ENCODE measurements at places on chromosomes 16 and 17. TPM values are rescaled to one million over a fixed set of nuclear protein-coding genes. Genes with fewer than 3 reads are reported as not detected.

DNA sequence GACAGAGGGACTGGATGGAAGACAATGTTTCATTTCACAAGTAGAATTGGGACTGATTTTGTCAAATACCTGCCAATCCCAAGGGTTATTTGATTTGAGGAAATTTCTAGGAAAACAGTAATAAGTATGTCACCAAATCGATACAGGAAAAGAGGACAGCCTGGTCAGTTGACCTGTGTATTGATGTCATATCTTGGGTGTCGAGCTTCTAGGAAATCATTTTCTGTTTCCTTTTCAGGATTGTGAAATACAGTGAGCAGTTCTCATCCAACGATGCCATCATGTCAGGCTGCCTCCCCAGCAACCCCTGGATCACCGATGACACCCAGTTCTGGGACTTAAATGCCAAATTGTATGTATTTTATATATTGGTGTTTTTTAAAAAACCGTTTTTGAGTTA lies 56.1 kb downstream of the RGS9 start:
- no peak for DNase-seq

Gene GP1BA
- 2.3 TPM for total RNA-seq

DNA sequence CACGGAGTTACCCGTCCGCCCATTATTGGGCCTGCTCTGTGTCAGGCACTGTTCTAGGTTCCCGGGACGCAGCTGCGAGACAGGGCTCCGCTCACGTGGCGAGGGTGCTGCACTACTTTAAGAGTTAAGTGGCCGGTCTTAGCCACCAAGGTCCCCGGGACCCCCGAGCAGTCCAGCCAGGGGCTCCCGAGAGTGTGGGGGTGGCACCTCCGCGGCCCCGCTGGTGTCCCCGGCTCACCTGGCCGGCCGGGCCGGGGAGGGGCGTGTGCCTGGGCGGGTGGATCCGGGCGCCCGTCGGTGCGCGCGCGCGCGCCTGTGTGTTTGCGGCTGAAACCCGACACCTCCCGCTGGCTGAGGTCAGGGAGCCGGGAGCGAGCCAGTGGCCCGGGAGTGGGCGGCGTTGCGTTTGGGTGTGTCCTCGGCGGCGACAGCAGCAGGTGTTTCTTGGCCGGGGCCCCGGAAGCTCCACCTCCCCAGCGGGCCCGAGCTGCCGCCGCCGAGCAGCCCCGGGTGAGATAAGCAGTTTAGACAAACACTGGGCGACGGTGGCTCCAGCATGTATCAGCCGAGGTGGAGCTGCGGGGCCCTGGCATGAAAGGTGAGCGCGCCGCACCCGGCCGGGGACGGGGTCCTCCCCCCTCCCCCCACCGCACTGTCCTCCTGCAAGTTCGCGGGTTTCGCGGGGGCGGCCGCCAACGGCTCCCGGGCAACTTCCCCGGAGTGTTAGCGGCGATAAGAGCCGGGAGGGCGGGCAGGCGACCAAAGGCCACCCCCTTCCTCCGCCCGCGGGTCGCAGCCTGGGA lies at the start of gene GSE1:
TSS of gene GSE1 (plus strand) at position 522 of the 803 bp plus-strand sequence. CDS start at position 592, 70 bp downstream.
- DNase-seq: peak; percentile 92

Gene TMEM94
- total RNA-seq: 19.2 TPM

Gene COL1A1
- 72.5 TPM for total RNA-seq

DNA sequence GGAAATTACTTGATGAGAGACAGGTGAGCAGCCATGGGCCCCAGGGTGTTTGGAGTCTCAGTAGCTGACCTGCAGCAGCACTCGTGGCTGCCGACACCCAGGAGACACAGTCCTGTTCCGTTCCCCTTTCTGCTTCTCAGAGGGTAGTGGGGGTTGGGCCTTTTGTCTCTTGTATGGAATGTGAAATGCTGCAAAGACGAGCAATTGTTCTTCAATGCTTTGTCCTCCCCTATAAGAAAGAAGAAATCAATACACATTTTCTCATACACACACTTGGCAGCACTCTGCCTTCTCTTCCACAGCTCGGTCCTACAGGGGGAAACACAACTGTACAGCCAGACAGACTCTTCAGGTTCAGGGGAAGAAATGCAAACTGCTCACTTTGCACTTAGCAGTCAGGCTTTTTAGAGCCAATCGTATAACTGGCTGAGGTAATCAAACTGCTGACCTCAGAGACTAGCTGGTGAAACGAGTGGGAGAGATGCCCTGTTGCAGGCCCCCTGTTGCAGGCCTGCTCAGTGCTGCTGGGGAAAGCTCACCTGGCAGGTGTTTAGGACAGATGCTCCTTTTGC lies 96.7 kb downstream of the AATF start:
- no peak for DNase-seq

DNA sequence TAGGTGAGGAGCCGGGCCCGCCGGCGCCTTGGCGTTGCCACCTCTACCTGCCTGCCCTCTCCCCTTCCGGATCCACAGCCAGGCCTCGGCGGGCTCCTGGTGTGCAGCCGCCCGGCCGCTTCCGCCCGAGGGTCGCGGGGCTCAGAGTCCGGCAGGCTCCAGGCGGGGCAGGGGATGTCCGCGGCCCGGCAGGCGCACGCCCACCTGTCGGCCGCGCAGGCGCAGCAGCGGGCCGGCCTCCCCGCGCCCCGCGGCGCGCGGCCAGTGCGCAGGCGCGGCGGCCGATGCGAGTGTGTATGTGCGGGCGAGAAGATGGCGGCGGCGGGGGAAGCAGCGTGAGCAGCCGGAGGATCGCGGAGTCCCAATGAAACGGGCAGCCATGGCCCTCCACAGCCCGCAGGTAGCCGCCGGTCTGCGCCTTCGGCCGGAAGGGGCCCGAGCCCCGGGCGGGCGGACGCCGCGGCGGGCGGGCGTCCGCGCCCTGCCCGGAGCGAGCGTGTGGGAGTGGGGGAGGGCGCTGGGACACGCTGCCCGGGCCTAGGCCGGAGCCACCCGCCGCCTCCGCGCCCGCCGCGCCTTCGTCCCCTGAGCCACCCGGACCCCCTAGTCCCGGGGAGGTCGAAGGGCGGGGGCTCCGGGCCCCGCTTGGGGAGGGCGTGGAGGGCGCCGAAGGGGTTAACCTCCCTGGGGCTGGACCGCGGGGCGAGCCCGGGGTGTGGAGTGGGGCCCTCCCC lies at the start of gene USP10:
TSS of gene USP10 (plus strand) at position 289 of the 734 bp plus-strand sequence. CDS start at position 380, 91 bp downstream.
- peak; percentile 83 for DNase-seq

Gene TMEM235
- total RNA-seq: not detected

Gene KRTAP9-2
- not detected for total RNA-seq

DNA sequence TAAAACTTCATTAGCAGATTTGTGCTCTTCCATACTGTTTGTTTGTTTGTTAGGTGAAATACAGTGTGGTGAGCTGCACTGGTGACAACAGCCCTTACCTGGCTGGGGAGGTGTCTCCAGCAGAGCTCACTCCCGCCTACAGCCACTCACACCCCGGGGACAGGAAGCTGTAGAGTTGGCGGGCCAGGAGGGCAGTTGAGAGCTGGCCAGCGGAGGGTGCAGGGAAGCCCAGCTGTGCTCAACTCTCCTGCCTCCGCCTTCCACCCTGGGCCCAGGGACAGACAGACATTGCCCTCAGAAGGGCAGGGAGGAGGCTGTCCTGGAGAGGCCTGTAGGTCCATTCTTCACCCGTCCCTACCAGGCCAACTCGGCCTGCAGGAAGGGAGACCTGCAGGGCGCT lies 48.6 kb upstream of the PVALEF start:
- no peak for DNase-seq

GRCh38 chr16:88672776-88673175 lies 9.9 kb upstream of the MVD start:
- no peak for DNase-seq

- no peak for DNase-seq
Observed at GRCh38 chr17:74330446-74330845, 4.4 kb downstream of the KIF19 start.

Gene TNK1
- 0.05 TPM for total RNA-seq

Gene GAS7
- total RNA-seq: 6.1 TPM

- DNase-seq: peak; percentile 41
Observed at GRCh38 chr17:5877948-5878347, 192.2 kb upstream of the WSCD1 start.

Gene ABCA10
- 0.33 TPM for total RNA-seq

Gene PDF
- 16.8 TPM for total RNA-seq

DNA sequence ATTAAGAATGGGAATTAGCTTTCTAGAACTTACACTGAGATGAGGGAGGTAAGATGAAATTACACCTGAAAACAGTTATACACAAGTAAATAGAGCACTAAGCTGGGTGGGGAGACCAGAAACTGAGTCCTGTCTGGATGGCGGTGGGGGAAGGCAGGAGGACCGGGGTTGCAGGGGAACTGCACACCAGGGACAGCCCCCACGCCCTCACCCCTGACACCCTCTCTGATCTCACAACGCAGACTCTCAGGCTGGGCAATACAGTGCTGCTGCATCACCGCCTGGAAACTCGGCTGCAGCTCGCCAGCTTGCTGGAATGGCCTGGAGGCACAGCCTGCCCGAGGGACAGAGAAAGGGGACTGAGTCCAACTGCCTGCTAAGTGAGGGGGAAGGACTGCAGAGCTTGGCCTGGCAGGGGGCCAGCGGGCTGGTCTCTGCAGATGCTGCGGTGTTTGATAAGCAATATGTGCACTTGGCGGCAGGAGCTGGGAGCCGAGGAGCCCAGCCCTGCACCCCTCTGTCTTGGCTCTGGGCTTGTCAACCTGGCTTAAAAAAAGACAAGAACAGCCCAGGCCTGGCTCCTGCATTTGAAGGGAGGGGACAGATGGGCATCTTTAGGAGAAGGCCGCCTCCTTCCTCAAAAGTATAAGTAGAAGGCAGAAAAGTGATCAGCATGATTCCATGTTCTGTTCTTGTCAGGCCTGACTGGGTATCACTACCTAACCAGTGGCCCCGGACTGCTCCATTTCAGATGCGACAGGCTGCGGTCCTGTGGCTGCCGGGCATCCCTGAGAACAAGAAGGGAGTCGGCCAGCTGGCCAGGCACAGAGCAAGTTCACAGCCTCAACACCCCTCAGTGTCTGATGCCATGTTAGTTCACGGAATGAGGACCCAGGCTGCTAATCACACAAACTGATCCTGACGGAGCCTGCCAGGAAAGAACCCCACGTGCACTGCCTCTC lies 30.2 kb downstream of the SPHK1 start:
- DNase-seq: peak; percentile 86

Gene EVI2B
- 3.5 TPM for total RNA-seq

GRCh38 chr17:10603931-10604330 lies 53.2 kb downstream of the MYH3 start:
- DNase-seq: no peak

Gene ARL5C
- total RNA-seq: not detected

Gene TERF2IP
- 69.5 TPM for total RNA-seq

Gene P2RX1
- total RNA-seq: 0.75 TPM

DNA sequence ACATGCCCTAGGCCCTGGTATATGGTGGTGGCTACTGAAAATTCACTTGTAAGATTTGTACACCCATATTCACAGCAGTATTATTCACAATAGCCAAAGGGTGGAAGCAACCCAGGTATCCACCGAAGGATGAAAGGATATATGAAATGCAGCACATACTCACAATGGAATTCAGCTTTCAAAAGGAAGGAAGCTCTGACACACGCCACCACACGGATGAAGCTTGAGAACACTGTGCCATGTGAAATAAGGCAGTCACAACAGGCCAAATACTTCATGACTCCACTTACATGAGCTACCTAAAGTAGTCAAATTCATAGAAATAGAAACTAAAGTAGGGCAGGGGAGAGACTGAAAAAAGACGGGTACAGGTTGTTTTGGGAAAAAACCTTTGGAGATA lies 2.9 kb downstream of the XPO6 start:
- DNase-seq: no peak

Gene SOCS3
- total RNA-seq: 48.0 TPM

- DNase-seq: no peak
Observed at GRCh38 chr16:24635900-24636610, 93.4 kb upstream of the TNRC6A start.

DNA sequence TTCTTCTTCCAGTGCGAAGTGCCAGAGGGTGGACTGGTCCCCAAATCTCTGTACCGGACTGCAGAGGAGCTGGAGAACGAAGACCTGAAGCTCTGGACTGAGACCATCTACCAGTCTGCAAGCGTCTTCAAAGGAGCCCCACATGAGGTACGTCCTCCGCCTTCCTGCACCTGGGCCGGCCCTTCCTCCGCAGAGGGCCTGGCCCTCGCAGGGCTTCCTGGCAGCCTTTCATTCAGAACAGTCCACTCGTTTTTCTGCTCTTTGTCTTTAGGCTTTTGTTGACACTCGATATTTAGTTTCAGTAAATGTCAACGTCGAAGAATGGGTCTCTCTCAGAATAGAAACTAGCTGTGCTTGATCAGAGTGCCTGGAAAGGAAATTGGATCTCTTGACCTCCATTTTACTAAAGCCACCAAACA lies 68.6 kb downstream of the SEC14L1 start:
- DNase-seq: no peak

Gene ACBD4
- total RNA-seq: 51.4 TPM

DNA sequence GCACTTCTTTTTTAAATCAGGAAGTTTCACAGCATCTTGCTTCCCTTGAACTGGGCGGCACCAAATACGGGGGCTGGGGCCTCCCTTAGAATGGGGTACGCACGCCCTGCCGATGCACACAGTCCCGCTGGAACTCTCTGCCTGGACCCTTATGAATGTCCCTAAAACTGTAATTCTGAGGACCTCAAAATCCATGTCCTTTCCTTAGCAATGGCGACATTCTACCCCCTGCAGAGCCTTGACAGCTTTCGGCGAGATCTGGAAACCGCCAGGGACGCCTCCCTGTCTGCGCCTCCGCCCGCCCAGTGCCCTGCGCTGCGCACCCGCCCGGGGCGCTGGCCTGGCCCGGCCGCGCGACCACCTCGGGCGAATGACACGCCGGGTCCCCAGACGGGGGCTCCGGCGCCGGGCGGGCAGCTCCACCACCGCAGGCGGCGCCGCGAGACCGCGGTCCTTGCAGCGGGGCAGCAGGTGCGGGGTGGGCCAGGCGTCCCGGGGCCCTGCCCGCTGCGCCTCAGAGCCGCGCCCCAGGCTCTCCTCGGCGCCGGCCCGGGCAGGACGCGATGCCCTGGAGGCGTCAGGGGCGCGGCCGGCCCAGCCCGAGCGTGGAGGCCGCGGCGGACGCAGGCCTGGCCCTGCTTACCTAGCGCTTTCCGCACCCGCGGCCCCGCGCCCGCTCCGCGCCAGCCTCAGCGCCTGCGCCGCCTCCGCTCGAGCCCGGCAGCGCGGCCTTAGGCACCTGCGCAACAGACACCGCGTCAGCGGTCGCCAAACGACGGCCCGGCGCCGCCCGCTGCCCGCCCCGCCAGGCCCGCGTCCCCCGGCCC lies 548 bp downstream of the HAGH start:
- peak; percentile 52 for DNase-seq

Gene PLK1
- 0.33 TPM for total RNA-seq

DNA sequence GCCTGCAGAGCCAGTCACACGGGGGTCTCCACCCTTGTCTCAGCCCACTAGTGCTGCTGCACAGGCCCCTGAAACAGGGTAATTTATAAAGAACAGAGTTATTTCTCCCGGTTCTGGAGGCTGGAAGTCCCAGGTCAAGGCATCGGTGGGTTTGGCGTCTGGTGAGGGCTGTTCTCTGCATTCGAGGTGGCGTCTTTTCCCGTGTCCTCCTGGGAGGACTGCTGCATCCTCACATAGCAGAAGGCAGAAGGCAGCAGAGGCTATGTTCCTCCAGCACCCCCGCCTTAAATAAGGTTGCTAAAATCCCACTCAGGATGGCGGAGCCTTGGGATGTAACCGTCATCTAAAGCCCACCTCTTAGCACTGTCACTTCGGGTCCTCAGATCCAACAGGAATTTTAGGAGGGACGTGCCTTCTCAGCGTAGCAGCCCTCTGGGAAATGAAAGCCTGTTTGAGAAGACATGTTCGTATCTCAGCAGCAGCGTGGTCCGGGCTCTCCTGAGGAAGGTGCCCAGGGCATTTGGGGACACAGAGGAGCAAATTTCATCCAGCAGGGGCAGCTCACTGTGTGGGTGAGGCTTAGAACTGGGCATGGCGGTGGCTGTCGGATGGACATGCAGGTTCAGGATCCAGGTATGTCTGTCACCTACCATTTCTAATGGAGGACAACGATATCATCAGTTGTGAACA lies 221.6 kb upstream of the CHMP6 start:
- no peak for DNase-seq

Gene KRTAP16-1
- total RNA-seq: not detected

Gene CACNG1
- not detected for total RNA-seq

Gene CLEC19A
- total RNA-seq: not detected

Data from liver (tissue), 10 donors.